ENCODE measurements at places on chromosomes 5 and 9.

DNA sequence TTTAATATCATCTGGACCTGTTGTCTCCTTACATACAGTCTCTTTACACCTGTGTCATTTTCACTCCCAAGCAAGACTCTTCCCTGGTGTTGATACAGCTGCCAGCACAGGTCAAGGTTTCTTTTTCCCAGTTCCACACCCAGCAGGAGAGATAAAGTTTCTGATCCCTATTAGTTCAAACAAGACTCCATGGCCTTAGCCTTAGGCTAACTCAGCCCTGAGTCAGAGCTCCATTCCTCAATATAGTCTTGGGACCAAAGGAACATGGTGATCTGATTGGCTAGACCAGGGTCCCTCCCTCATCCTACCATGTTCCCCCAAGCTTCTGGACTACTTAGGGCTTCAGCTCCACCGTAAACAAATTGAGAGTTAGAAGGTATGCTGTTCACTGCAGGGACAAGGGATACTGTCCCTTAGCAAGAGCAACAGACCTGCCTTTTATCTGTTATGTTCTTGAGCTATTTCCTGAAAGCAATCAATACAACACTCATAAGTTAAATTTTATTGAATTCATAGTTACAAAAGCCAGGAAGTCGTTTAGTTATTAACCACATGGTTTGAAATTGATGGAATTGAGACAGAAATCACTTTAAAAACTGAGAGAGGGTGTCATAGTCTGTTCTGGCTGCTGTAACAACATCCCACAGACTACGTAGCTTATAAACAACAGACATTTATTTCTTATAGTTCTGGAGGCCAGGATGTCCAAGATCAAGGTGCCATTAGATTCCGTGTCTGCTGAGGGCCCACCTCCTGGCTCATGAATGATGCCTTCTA is 20.5 kb downstream of the SLC1A1 start:
- no peak for DNase-seq

GRCh38 chr9:93660352-93661046 is 84.1 kb downstream of the PHF2 start:
- DNase-seq, result no peak

DNA sequence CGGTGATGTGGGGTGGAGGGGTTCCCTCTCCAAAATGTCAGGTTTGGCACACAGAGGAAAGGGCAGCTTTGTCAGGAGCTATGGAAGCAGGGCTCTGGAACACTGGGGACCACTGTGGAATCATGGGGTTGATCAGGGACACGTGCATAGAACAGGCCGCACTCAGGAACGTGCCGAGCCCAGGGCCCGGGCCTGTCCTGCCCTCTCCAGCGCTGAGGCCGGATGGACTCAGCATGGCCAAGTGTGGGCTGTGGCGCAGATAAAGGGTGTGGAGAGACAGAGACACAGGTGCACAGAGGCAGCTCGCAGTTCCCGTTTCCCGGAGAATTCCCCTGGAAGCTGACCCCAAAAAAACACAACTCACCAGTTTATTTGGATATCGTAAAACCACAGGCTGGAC is 37.8 kb upstream of the SLC6A3 start:
- no peak for DNase-seq

DNA sequence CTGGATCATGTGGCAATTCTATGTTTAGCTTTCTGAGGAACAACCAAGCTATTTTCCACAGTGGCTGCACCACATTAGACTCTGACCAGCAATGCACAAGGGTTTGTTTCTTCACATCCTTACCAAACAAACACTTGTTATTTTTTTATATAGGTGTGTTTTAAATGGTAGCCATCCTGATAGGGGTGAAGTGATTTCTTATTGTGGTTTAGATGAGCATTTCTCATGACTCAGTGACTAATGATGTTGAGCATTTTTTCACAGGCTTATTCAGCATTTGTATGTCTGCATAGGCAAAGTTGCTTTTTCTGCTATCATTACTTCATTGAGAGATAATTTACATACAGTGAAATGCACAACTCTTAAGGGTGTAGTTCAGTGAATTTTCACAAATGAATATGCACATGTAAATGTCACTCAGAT is 36.0 kb downstream of the ANKRD33B start:
- no peak for DNase-seq

DNA sequence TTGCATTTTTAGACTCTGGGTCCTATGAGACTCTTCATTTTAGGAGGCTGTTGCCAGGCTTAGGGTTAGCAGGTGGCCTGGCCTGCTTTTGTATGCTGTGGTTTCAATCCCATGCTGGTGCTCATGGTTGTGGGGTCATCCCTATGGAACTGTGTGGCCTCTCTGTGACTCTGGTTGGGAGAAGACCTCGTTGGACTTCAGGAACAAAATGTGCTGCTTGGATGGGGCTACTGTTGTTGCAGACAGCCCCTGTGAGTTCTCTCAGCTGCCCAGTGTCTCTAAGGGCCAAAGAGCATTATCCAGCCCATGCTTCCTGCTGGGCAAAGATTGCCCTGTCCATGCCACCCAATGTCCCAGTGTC is 169.5 kb upstream of the S1PR3 start:
- DNase-seq, result no peak

DNA sequence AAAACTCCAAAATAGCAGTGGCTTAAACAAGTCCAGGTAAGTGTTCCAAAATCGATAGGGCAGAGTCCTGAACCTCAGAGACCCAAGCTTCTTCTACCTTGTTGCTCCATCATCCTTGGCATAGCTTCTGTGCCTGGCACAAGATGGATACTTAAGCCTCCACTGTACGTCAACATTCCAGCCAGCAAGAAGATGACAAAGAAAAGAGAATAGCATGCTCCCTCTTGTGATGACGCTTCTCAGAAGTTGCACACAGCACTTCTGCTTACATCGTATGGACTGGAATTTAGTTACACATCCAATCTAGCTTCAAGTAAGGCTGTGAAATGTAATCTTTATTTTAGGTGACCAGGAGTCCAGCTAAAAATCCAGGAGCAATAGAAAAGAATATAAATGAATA is 227.4 kb downstream of the ESM1 start:
- DNase-seq, result no peak

GRCh38 chr9:108162664-108163063 is 673.1 kb upstream of the KLF4 start:
- no peak for DNase-seq

GRCh38 chr5:171898386-171898785 is 108.1 kb downstream of the FBXW11 start:
- no peak for DNase-seq

GRCh38 chr5:57902095-57902494 is 419.5 kb upstream of the ACTBL2 start:
- no peak for DNase-seq

DNA sequence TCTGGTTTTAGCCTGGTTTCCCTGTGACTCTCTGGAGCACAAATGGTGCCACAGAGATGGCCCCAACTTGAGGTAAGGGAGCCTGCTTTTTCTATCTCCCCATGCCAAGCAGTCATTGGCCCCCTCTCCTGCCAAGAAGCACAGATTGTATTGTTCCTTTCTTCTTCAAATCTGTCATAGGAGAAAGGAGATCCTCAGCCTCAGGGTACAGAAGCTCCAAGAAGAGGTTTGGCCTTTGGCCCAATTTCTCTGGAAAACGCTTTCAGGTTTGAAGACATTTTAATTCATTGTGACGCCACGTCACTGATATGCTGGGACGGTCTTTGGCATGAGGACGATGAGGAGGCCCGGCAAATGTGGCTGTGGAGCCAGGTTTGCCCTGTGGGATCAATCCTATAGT is 29.2 kb upstream of the PANK3 start:
- DNase-seq, result no peak

DNA sequence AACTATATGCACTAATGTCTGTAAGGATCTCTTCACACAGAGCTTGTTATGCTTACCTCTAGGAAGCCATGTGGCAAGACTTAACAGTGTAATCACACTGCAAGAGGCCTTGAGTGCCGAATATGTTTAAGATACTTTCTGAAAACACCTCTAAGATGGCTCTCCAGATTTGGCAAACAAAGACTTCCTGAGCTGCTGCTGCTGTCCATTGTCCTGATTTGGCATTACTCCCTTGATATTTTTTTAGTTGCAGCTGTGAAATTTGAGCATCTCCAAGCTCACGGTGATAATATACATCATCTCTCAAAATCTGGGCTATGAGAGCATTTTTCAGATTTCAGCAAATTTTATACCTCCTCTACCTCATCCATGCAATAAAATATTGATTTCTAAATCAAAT is 384.5 kb upstream of the CDH6 start:
- no peak for DNase-seq

- no peak for DNase-seq
These were observed 159.0 kb downstream of the COL23A1 start for GRCh38 chr5:178431063-178431781.

- no peak for DNase-seq
These were observed 267.6 kb downstream of the KCTD16 start for GRCh38 chr5:144438237-144438636.

DNA sequence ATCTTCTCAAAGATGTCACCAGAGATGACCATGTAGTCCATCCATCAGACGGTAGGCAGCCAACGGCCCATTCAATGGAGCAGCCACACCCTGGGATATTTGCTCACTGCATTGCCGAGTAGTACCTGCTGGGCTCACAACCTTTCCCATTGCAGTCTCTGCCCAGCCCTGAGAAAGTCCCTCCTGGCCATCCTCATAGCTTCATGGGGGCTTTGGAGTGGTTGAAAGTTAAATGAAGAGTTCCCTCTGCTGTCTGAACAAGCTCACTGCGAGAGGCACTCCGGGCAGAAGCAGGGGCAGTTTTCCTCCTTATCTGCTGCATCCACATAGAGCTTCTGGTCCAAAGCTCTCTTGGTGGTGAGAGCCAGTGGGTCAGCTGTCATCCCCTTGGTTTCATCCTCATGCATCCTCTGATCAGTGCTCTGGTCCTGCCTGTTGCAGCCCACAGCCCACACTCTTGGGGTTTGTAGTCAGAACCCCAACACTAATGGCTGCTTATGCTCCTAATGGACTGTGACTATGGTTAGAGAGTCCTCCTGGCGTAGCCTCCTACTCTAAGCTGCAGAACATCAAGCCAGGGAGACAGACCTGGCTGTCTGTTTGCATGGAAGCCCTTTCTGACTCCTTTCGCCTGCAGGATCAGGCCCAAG is 23.3 kb downstream of the TNFSF8 start:
- DNase-seq, result peak; percentile 7
